ENCODE measurements at places on chromosomes 11 and 22. TPM values are rescaled to one million over a fixed set of nuclear protein-coding genes. Genes with fewer than 3 reads are reported as not detected.

The CFAP300 gene
- 1.7 TPM for polyA plus RNA-seq

The IL17REL gene
- polyA plus RNA-seq: not detected

The OR56A1 gene
- polyA plus RNA-seq: not detected

The LRRC55 gene
- polyA plus RNA-seq: 0.07 TPM

The CRYBB3 gene
- not detected for polyA plus RNA-seq

The BCO2 gene
- polyA plus RNA-seq: 18.7 TPM

The CARD10 gene
- polyA plus RNA-seq: not detected

The FEN1 gene
- polyA plus RNA-seq: 17.0 TPM
